Stimulated activated CD4-positive, alpha-beta T cell treated with anti-CD3 and anti-CD28 coated beads, Interleukin-4, amount 100 ng/mL, for 48 hours (primary cell): ENCODE measurements at places on chromosomes 1 and 21.

- DNase-seq, result no peak
These were observed 140.4 kb downstream of the COL24A1 start for GRCh38 chr1:86016076-86016759.

GRCh38 chr1:32197837-32198236, 2.6 kb upstream of the CCDC28B start:
- no peak for DNase-seq

GRCh38 chr1:235357485-235358373, 9.5 kb upstream of the TBCE start:
- no peak for DNase-seq

- DNase-seq, result no peak
These were observed 64.4 kb downstream of the MAP3K7CL start for GRCh38 chr21:29194847-29195246.
